Right ventricle myocardium superior (tissue), 1 donor: ENCODE measurements at places on chromosomes 3 and 15. TPM values are rescaled to one million over a fixed set of nuclear protein-coding genes. Genes with fewer than 3 reads are reported as not detected.
A peak's percentile ranks its signal among the peaks of the same experiment; 100 is the strongest.

RBP2 gene
- total RNA-seq: not detected

GRCh38 chr15:77588126-77588525 lies 44.6 kb downstream of the LINGO1 start:
- DNase-seq: no peak

CHRNA7 gene
- 1.3 TPM for total RNA-seq

DNA sequence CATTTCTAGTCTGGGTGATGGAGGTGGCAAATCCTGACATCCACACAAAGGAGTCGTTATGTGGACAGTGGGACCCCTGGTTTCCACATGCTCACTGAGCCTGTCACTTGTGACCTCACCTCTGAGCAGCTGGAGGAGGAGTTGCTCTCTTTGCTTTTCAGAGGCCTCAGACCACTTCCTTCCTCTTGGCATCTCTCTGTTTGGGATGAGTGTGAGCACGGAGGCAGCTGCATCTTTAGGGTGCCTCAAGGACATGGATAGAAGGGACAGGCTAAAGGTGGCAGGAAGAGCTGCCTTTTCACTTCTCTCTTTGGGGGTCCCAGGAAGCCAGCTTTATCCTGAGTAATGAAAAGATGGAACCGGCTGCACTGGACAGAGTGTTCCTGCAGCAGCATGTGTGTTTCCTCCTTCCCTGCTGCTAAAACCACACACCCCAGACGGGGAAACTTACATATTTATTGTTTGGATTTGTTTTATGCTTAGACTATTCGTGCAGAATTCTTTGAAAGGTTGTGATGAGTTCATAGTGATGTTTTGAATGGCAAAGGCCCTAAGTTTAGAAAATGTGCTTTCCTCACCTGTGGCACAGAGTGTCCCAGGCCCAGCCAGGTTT lies 31.8 kb downstream of the GPR171 start:
- peak; percentile 42 for DNase-seq

CCR9 gene
- not detected for total RNA-seq

SPTSSB gene
- total RNA-seq: not detected

DNA sequence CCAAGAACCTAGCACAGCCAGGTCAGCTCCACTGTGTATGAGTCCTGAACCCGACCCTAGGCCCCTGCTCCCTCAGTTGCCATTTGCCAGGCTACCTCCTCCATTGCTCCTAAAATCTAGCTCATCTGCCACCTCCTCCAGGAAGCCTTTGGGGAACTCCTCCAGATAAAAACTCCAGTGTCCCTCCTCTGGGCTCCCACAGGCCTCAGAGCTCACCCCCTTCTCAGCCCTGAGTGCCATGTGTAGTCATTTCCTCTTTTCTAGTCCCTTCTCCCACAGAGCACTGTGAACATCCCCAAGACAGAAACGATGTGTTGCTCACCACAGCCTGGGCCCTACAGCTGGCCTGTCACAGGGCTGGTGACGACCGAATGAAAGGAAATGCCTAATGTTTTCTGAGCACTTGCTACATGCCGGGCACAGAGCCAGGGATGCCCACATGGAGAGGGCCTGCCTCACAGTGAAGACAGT lies 61.0 kb downstream of the IQSEC1 start:
- peak; percentile 88 for DNase-seq

FOXB1 gene
- not detected for total RNA-seq

DNA sequence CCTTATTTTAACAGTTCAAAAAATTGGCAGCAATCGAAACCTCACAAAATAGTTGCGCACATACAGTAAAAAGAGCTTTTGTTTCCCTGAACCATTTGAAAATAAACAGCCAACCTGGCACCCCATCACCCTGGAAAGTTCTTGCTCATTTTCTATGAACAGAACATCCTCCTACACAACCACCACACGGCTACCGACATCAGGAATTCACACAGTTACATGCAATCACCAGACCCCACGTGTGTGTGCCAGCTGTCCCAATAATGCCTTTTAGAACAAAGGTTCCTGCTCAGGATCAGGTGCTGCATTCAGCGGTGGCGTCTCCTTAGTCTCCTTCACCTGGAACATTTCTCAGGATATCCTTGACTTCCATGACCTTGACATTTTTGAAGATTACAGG lies 186.5 kb downstream of the KLF13 start:
- no peak for DNase-seq

MESP2 gene
- total RNA-seq: 0.13 TPM

DNA sequence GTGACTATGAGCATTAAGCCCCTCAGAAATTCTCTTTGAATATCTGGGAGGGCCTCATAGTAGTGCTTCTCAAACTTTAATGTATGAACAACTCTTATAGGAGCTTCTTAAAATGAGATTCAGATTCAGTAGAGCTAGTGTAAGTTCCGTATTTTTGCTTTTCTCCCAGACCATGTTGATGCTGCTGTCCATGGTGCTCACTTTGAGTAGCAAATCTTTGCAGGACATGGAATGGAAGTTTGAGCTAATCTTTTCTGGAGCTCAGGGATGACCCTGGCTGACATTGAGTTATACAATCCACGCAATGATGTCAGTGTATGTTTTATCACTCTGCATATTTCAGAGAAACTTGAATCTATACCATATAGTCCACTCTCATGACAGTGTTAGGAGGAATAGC lies 134.2 kb downstream of the OTOL1 start:
- DNase-seq: no peak

DNA sequence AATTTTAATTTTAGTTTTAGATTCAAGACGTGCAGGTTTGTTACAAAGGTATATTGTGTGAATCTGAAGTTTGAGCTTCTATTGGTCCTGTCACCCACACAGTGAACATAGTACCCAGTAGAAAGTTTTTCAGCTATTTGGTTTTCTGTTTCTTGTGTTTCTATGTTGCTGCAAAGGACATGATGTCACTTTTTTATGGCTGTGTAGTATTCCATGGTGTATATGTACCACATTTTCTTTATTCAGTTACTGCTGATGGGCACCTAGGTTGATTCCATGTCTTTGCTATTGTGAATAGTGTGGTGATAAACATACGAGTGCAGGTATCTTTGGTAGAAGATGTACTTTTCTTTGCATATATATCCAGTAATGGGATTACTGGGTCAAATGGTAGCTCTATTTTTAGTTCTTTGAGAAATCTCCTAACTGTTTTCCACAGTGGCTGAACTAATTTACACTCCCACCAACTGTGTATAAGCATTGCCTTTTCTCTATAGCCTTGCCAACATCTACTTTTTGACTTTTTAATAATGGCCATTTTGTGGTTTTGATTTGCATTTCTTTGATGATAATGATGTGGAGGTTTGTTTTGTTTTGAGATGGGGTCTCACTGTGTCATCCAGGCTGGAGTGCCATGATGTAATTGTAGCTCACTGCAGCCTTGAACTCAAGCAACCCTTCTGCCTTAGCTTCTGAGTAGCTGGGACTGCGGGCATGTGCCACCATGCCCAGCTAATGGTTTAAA lies 43.9 kb downstream of the LIMD1 start:
- no peak for DNase-seq
